ENCODE measurements at places on chromosomes 7 and 10. TPM values are rescaled to one million over a fixed set of nuclear protein-coding genes. Genes with fewer than 3 reads are reported as not detected.

GRCh38 chr7:194252-195009, 2.1 kb downstream of the FAM20C start:
- peaks cover 16% of the 10 kb centered on the region for H3K4me1 ChIP-seq
- no peaks in the 10 kb centered on the region for H3K27me3 ChIP-seq
- peaks cover 2% of the 10 kb centered on the region for H3K36me3 ChIP-seq
- DNase-seq = no peak
- peak overlapping the region; percentile 78 for H3K4me3 ChIP-seq

Gene INPP5A
- 60.0 TPM for total RNA-seq

DNA sequence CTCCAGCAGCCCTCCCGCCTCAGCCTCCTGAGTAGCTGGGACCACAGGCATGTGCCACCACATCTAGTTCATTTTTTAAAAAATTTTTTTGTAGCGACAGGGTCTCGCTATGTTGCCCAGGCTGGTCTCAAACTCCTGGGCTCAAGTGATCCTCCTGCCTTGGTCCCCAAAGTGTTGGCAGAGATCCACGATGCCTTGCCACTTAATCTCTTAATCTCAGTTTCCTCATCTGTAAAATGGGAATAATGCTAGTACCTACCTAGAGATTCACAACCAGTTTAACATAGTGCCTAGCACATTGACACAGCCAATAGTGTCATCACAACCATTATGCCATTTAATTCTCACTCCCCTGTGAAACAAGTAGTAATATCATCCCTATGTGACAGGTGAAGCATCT, 4.8 kb upstream of the CPA4 start:
- no peak overlapping the region for H3K4me3 ChIP-seq
- no peaks in the 10 kb centered on the region for H3K36me3 ChIP-seq
- H3K27me3 ChIP-seq = no peaks in the 10 kb centered on the region
- DNase-seq = no peak
- H3K4me1 ChIP-seq = no peaks in the 10 kb centered on the region

Gene PKD2L1
- not detected for total RNA-seq

DNA sequence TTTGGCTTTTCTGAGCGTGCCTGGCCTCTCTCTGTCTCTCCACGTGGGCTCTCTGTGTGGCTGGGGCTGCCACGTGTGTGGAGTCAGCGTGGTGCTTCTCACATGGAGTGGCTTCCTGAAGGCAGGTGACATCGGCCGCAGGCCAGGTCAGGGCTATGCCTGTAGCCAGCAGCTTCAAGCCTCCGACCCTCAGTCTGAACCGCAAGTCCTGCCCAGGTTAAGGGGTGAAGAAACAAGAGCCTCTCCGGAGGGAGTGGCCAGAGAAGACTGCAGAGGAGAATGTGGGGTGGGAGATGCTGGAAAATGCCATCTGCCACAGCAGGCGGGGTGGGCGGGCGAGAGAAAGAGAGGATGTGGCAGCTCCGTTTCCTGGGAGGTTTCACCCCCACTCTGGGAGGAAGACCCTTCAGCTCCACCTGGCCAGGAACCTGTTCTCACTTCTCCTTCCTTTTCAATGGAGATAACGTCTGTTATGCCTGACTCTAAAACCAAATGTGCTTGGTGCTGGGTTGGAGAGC, 14.3 kb upstream of the VIPR2 start:
- no peaks in the 10 kb centered on the region for H3K36me3 ChIP-seq
- H3K27ac ChIP-seq = no peak overlapping the region
- no peaks in the 10 kb centered on the region for H3K4me1 ChIP-seq
- no peak for DNase-seq
- no peak overlapping the region for H3K4me3 ChIP-seq

Gene HABP2
- 0.13 TPM for total RNA-seq

Gene VWC2
- total RNA-seq = not detected

DNA sequence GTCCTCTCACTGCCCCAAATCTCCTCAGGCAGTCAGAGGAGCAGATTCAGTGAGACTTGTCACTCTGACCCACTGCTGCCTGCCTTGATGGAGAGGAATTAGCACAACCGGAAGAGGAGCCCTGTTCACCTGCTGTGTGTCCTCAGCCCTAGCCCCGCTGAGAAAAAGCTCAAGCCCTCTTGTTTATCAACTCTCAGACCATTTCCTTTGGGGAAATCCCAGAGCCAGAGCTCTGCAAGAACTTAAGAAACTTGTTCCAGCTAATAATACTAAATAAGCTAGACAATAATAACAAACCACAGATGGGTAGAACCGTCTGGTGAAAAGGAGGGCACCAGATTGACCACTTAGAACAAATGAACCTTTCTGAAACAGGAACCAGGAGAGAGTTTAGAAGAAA, 37.7 kb upstream of the ITGB1 start:
- H3K4me1 ChIP-seq = no peaks in the 10 kb centered on the region
- no peak overlapping the region for H3K4me3 ChIP-seq
- no peaks in the 10 kb centered on the region for H3K36me3 ChIP-seq
- H3K27me3 ChIP-seq = no peaks in the 10 kb centered on the region

DNA sequence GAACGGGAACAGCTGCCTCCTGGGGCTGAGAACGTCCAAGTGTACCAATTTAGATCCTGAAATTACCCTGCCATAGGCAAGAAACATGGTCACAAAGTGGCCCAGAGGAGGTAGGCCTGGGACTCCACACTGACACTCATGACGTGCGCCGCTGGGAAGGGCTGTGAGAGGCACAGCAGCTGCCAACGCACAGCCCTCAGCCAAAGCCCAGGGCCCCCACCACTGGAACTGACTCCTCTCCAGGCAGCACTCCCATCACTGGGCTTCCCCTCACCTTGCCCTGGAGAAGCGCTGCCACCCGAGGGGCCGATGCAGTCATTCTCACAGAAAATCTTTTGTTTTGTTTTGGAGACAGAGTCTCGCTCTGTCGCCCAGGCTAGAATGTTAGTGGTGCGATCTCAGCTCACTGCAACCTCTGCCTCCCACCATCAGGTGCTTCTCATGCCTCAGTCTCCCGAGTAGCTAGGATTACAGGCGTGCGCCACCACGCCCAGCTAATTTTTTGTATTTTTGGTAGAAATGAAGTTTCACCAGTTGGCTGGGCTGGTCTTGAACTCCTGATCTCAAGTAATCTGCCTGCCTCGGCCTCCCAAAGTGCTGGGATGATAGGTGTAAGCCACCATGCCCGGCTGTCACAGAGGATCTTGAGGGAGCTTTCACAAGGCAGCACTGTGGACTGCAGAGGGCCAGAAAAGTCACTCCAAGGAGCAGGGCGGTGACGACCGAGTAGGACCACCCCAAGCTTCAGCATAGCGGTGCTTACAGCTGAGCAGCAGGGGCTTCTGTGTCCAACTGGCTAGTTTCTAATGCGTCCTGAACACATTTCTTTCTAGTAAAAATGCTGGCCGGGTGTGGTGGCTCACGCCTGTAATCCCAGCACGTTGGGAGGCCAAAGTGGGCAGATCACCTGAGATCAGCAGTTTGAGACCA, 13.5 kb downstream of the GUSB start:
- H3K27ac ChIP-seq = no peak overlapping the region
- no peaks in the 10 kb centered on the region for H3K4me1 ChIP-seq
- H3K36me3 ChIP-seq = 0 out of 2 replicates have a peak, but pooled peaks cover 3% of the 10 kb centered on the region
- H3K27me3 ChIP-seq = no peaks in the 10 kb centered on the region
- no peak for DNase-seq

GRCh38 chr7:100372256-100372655, 1.0 kb upstream of the PILRA start:
- no peaks in the 10 kb centered on the region for H3K27me3 ChIP-seq
- H3K36me3 ChIP-seq = no peaks in the 10 kb centered on the region
- H3K4me1 ChIP-seq = no peaks in the 10 kb centered on the region

DNA sequence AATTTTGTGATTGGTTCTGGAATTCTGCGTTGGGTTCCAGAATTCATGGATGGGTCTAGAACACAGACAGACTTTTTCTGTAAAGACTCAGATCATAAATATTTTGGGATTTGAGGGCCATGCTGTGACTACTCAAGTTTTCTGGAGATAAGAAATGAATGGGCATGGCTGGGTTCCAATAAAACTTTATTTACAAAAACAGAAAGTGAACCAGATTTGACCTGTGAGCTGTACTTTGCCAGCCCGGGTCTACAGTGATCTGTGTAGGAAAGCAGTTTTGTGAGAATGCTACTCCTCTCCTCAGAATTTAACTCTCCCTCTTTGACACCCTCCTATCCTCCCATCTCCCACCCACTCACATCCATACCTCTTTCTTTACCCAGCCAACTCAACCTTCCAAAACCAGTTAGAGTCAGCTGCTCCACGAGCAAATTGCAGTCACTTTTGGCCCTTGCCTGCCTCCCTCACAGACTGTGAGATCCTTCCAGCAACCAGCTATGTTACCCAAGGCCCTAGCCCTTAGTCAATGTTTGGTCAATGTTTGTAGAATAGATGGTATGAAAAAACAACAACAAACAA, 312.8 kb upstream of the ZMIZ1 start:
- no peaks in the 10 kb centered on the region for H3K36me3 ChIP-seq
- no peak for DNase-seq

Gene CTNNA3
- 0.85 TPM for total RNA-seq

DNA sequence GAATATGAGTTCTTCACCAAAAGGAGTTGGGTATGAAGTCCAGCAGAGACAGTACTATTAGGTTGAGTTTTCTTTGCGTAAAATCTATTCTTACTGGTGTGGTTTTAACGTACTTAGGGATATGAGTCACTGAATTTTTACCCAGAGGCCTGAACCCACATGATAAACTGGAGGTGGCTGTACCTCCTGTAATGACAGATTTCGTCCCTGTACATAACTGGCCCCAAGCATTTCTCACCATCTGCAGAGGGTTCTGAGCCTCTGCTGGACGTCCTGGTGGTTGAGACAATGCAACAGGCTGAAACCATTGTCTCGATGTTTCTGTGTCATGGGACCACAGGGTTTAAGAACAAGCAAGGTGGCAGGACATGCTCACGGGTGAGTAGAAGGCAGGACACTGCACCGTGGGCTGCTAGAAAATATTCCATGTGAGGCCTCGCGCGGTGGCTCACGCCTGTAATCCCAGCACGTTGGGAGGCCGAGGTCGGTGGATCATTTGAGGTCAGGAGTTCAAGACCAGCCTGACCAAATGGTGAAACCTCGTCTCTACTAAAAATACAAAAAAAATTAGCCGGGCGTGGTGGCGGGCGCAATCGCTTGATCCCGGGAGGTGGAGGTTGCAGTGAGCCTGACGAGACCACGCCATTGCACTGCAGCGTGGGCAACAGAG, 233.9 kb downstream of the DNAJB6 start:
- H3K4me1 ChIP-seq = no peaks in the 10 kb centered on the region
- H3K27ac ChIP-seq = no peak overlapping the region
- H3K4me3 ChIP-seq = no peak overlapping the region
- H3K27me3 ChIP-seq = no peaks in the 10 kb centered on the region
- H3K36me3 ChIP-seq = no peaks in the 10 kb centered on the region

DNA sequence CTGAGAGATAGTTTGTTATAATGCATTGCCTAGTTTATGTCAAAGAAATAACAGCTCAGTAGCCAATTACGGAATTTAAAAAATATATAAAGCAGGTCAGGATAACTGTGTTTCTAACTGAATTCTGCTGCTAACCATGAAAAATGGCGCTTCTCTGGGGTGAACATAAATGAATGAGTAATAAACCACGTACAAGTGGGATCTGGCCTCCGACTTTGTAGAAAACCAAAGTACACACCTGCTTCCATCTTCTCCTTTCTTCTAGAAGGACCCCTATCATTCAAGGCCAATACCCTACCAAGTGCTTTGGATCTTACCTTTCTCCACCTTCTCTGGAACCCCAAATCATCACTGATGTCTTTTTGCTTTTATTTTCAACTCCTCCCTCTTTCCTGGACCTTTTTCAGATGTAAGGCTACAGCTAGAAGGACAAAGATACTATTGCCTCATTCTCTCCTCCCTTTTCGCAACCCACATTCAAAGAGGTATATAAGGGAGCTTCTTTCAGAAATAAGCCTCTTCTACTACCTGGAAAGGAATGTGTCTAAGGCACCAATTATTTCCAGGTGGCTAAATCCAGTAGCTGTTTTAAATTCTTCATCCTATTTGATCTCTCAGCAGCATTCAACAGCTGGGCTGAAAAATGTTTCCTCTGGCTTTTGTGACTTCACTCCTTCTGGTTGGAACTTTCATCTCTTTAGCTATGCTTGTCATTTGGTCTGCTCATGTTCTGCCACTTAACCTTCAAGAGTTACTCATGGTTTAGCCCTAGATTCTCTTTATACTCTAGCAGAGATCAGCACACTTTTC, 37.7 kb downstream of the NAMPT start:
- no peak overlapping the region for H3K27ac ChIP-seq
- H3K36me3 ChIP-seq = peaks cover 6% of the 10 kb centered on the region
- H3K4me1 ChIP-seq = no peaks in the 10 kb centered on the region
- H3K4me3 ChIP-seq = no peak overlapping the region
- no peak for DNase-seq
- no peaks in the 10 kb centered on the region for H3K27me3 ChIP-seq

Gene UNC5B
- total RNA-seq = 1.1 TPM

DNA sequence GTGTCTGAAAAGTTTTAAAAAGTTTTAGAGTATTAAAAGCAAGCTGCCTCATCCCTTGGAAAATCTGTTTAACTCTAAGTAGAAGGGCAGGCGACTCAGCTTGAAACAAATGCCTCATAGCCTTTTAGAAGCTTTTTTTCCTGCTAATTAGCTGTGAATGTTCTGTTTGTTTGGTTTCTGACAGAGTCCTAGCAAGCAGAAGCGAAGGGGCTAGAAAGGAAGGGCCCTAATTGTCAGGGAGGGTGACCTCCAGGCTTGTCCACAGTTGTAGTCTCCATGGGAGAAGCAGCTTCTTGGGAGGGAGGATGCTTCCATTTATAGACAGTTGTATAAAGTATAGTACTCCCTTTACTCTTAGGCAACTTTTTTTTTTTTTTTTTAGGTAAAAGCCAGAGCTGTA, 90.9 kb downstream of the DNAJC1 start:
- no peak for DNase-seq
- no peaks in the 10 kb centered on the region for H3K36me3 ChIP-seq
- no peak overlapping the region for H3K4me3 ChIP-seq
- H3K27me3 ChIP-seq = no peaks in the 10 kb centered on the region

Gene KNDC1
- total RNA-seq = 2.6 TPM

Gene GDI2
- total RNA-seq = 130 TPM

Gene CPED1
- 0.39 TPM for total RNA-seq

Gene MMP21
- not detected for total RNA-seq

- H3K4me1 ChIP-seq = peaks cover 40% of the 10 kb centered on the region
- no peak for DNase-seq
- no peak overlapping the region for H3K4me3 ChIP-seq
- peaks cover 3% of the 10 kb centered on the region for H3K36me3 ChIP-seq
- no peaks in the 10 kb centered on the region for H3K27me3 ChIP-seq
These were observed 6.8 kb downstream of the PTPN12 start for GRCh38 chr7:77543910-77544309.

Gene GOLGA7B
- total RNA-seq = 1.5 TPM

Gene ITIH5
- total RNA-seq = not detected

Gene ADCY1
- total RNA-seq = 2.1 TPM

- DNase-seq = no peak
- H3K4me1 ChIP-seq = no peaks in the 10 kb centered on the region
- no peaks in the 10 kb centered on the region for H3K27me3 ChIP-seq
- H3K4me3 ChIP-seq = no peak overlapping the region
- H3K36me3 ChIP-seq = no peaks in the 10 kb centered on the region
- no peak overlapping the region for H3K27ac ChIP-seq
These were observed 47.9 kb downstream of the RBM33 start for GRCh38 chr7:155692317-155692716.
